ENCODE measurements at places on chromosomes 16 and 17.
A peak's percentile ranks its signal among the peaks of the same experiment; 100 is the strongest.

DNA sequence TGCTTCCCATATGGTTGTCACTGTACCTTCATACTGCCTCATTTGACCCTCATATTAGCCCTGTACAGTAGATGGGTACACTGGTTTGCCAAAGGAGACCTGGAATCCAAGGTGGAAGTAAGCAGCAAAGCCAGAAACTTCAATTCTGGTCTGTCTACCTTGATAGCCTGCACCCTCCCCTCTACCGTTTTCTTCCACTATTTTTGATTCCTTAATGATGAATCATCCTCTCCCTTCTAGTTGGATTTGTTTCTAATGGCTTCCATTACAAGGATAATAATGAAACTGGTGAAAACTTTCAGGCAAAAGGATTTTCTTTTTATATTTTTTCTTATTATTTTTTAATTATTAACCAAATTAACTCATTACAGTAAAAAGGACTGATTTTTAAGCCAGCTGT lies 17.3 kb downstream of the TAC4 start:
- peak; percentile 57 for DNase-seq

- DNase-seq: no peak
Measured at GRCh38 chr17:44559634-44560554, 2.6 kb downstream of the FZD2 start.

- DNase-seq: no peak
Measured at GRCh38 chr16:57169327-57169726, 16.5 kb downstream of the PSME3IP1 start.

- DNase-seq: peak; percentile 91
Measured at GRCh38 chr17:82330322-82331239, 3.0 kb downstream of the SECTM1 start.

DNA sequence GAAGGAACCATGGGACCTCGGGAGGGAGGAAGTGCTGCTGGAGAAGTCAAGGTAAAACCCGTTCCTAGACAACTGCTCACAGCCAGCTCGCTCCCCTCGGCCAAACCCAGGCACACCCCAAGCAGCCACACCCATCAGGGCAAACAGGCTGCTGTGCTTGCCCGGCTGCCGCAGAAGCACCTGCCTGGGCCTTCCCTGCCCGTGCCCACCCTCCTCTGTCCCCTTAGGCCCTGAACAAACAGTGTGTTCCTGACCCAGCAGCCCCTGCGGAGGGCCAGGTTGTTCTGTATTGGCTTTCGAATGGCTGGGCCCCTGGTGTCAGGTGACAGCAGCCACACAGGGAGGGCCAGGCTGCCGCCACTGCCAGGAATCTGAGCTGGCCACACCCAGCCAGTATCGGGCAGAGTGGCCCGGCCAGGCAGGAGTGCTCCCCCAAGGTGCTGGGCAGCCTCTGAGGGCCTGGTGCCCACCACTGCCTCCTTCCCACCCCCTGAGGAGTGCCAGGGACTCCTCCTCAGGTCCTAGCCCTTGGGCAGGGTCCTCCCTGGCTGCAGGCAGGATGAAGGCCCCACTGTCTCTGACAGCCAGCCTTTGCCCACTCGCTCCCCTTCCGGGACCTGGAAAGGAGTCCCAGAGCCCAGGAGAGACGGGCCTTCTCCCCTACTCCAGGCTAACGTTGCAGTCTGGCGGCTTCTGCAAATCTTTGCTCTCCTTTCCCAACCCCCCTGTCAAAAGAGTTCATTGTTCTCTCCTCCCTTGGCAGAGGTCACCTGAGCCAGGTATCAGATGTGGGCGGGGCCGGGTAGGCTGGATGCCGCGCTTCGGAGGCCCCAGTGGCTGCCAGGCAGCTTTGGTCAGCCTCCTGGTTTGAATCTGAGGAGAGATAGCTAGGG lies 24.0 kb downstream of the LLGL2 start:
- no peak for DNase-seq

DNA sequence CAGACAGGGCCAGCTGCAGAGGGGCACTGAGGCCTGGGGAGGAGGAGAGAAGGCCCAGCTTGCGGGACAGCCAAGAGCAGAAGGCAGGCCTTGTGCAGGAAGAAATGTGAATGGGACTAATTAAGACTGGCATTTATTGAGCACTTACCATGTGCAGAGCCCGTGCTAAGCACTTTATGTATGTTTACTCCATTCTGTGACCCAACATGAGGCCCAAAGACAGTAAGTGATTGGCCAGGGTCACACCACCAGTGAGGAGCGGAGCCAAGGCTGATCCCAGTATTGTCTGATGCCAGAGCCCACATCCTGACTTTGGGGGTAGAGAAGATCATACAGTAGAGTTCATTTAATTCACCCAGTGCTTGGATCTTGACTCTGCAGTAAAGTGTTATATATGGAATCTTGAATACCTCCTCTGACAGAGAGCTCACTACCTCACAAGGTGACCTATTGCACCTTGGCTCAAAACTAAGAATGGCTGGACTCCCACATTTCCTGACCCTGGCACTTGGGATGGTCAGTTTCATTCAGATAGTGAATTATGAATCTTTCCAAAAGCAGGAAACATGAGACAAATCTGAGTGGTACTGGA lies 13.6 kb downstream of the KATNB1 start:
- no peak for DNase-seq

DNA sequence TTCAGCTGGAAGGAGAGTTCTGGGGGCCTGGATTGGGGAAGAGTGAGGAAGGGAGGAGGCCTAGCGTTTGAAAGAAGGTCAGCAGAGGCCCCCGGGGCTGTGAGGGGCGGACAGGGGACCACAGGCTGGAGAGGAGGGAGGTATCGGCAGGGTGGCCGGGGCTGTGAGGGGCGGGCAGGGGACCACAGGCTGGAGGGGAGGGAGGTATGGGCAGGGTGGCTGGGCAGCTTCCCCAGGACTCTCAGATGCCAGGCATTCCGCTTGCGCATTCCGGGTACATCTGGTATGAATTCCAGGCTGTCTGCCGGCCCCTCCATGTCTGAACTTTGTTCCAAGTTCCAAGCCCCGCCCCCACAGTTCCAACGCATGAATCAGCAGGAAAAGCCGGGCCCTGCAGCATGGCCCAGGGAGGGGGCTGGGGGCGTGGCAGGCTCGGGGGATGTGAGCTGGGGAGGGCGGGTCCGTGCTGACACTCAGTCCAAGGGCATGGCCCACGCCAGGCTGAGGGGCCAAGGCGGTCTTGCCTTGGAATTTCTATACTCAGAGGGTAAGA lies 4.3 kb upstream of the TLCD2 start:
- peak; percentile 94 for DNase-seq

GRCh38 chr17:71430281-71430680 lies 690.5 kb upstream of the SOX9 start:
- DNase-seq: no peak

- peak; percentile 38 for DNase-seq
Measured at GRCh38 chr16:66695935-66696668, 441 bp downstream of the CMTM4 start.

DNA sequence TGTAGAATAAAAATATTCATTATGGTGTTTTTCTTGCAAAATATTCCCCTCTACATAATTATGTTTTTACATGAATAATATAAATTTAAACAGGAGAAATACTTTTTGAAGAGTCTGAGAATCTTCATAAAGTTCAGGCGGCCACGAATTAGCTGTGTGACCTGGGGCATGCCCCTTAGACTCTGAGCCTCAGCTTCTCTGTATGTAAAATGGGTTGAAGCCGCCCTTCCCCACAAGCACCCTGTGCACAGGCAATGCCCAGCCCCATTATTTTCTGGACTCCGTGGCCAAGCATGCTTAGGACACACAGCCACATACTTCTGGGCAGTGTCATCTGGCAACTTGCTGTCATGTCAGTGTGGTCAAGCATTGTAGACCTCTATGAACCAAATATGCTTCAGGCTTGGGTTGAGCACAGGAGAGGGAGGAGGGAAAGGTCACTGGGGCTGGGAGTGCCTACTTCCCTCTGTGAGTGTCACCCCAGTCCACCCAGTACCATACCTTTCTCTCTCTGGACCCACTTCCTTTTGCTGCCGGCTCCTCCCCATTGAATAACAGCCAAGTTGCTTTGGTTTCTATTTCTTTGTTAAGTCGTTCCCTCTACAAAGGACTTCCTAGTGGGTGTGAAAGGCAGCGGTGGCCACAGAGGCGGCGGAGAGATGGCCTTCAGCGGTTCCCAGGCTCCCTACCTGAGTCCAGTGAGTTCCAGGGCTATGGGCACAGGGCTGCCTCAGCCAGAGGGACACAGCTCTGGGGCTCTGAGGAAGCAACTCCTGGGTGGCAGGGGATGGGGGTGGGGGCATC lies at the start of gene LGALS9:
Gene LGALS9, plus strand, starts transcription at position 582 of the 804 bp plus-strand sequence. Its CDS starts 78 bp downstream, at position 660.
- no peak for DNase-seq

DNA sequence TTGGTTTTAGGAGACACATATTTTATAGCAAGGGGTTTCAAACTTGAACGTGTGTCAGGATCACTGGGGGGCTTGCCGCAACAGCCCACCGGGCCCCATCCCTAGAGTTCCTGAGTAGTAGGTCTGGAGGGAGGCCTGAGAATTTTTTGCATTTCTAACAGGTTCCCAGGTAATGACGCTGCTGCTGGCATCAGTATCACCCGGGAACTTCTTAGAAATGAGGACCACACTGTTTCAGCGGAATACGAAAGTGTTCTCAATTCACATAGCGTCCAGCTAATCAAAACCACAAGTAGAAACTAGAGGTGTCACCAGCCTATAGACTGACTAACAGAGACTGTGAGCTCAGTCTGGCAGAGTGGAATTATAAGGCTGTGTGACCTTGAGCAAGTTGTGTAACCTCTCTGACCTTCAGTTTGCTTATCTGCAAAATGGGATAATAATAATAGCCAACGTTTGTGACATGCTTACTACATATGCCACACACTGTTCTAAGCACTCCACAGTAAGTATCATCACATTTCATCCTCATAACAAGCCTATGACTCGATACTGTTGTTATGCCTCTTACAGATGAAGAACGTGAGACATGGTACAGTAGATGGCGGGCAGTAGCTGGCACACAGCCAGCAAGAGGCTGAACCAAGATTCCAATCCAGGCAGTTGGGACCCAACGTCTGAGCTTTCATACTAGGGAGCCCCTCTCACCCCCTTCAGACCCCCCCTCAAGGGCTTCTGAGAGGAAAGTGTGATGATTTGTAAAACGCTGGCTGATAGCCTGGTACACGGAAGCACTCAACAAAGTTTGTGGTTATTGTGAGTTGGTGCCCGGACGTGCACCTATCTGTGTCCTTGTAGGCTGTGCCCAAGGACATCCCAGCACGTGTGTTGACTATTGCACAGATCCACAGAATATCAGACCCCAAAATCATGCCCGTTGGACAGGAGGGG lies 4.6 kb upstream of the ICAM2 start:
- DNase-seq: no peak

DNA sequence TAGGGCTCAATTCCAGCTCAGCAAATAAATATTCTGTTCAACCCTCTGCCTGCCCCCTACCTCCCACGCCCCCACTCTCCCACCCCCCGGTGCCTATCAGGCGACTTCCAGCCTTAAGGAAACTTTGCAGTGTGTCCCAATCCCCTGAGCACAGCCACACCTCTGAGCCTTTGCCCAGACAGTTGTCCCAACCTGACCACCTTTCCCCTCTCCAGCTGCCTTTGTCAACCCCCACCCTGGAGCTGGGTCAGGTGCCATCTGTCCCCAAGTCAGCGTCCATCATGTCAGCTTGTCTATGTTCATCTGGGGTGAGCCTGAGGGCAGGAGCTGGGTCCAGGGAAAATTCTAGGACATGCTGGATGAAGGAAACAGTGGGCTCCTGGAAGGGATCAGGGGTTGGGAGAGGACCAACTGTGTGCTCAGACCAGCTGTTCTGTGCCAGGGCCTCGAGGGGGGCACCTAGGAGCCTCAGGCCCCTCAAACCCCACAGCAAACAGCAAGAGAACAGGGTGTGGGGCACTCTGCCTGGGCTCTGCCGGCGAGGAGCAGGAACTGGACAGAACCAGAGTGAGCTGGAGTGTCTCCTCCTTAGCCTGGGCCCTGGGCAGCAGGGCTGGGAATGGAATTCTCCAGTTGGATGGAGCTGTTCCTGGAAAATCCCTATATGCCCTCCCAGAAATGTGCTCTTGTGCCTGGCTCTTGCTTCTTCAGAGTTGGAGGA lies 17.8 kb downstream of the CDH16 start:
- no peak for DNase-seq

DNA sequence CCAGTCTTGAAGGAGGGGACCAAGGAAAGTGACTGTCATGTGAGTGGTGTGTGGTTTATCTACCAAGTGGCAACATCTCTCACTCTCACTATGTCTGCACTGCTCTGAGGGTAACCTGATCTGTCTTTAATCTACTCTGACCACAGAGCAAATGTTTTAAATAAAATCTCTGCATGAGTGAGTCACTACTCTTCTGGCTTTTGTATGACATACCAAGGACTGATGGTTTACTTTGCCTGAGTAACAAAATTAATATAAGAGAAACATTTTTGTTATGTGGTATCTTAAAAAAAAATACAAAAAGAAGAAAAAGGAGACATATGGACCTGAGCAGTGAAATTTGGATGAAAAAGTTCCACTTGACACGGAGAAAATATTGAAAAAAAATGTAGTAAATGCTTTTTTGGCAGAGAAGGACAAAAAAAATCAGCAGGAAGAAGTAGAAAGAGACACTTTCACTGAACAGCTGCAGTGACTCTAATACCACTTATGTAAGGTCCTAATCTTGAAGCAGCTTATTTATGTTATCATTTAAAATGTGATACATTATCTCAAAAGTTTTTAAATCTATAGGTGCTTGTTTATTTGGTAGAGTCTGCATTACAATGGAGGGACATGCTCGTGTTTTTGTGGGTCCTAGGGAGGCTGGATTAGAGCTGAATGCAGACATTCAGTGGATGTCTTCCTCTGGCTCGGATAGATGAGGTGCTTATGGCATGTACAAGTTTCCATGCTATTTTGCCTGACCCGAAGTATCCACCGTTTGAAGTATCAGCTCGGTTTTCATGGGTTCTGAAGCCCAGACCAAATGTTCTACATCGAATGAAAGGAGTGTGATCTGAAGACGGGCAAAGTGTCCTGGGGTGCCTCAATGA lies 240.7 kb downstream of the MAP2K6 start:
- peak; percentile 76 for DNase-seq

DNA sequence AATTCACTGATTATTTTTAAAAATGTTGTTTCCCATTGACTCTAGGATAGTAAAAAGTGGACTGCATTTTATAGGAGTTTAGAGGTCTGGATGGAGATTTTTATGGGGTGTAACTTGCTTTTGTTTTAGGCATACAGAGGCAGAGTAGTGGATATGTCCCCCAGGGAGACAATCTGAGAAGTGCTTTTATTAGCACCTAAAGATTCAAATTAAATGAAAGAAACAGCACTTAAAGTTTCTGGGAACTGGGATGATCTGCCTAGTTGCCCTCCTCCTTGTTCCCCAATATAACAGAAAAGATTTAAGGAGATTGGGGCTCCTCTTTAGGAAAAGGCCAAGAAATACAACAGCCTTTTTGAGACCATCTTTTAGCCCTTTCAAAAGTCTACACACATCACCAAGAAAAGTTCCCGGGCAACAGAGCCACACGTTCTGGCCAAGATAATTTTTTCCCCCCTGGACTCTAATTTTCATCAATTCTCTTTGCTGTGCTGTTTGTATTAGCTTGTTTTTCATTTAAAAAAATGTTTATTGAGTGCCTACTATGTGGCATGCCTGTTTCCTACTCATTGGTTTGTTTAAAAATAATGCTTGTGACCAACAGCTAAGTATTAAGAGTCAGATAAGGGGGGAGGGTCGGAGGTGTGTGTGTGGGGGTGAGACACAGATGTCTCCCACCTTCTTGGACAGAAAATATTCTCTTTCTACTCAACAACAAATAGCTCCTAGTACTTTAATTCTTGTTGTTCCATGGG lies 2.5 kb upstream of the IGF2BP1 start:
- DNase-seq: no peak

- no peak for DNase-seq
Measured at GRCh38 chr17:7654832-7655540, 4.3 kb downstream of the ATP1B2 start.

GRCh38 chr17:81196505-81197408 lies 26.0 kb downstream of the CEP131 start:
- DNase-seq: no peak
